T follicular helper cell (primary cell): ENCODE measurements at places on chromosomes 11 and 22.

- no peak for DNase-seq
These were observed 27.8 kb upstream of the AMOTL1 start for GRCh38 chr11:94740083-94741021.

GRCh38 chr11:80595011-80595410 is 1154.2 kb upstream of the TENM4 start:
- DNase-seq, result no peak

- no peak for DNase-seq
These were observed 99.0 kb upstream of the NNMT start for GRCh38 chr11:114196997-114197703.

DNA sequence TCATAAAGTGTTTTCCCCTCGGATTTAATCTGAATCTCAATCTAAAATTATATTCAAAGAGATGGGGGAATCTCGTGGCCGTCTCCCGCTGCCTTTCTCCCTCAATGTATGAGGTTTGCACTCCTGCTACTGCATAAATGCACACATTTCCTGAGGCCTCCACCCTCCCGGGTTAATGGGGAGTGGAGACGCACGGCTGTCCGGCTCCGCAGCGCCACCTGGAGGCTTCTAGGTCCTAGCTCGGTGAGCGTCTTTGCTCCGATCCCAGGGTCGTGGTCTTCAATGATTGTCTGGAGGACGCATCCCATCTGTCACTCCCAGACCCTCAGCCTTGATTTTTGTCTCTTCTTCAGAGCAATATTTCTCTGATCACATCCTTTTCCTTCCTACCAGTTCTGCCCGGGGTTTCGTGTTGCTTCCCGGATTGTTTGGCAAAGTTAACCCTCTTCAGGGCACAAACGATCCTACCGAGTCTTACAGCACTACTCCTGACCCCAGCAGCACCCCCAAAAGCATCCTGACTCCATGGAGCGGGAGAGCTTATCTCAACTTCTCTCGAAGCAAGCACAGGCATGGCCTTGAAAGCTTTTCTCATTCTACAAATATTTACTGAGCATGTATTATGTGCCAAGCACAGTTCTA is at the start of gene LMO1:
Gene LMO1 (minus strand): TSS at position 110 of the 642 bp plus-strand sequence. CDS start 516 bp downstream, outside the sequence.
- DNase-seq, result peak; percentile 54
